Naive thymus-derived CD8-positive, alpha-beta T cell (primary cell): ENCODE measurements at places on chromosomes 2 and 18. TPM values are rescaled to one million over a fixed set of nuclear protein-coding genes. Genes with fewer than 3 reads are reported as not detected.

Gene EVX2
- not detected for polyA plus RNA-seq

Gene POLR1B
- 17.5 TPM for polyA plus RNA-seq

Gene GRHL1
- not detected for polyA plus RNA-seq

Gene DSG1
- not detected for polyA plus RNA-seq

Gene ATRAID
- 360 TPM for polyA plus RNA-seq

Gene UPP2
- polyA plus RNA-seq = not detected

Gene NOSTRIN
- polyA plus RNA-seq = not detected

Gene CNDP1
- not detected for polyA plus RNA-seq

Gene CHRNG
- 0.59 TPM for polyA plus RNA-seq

Gene PCARE
- not detected for polyA plus RNA-seq
